Activated CD4-positive, alpha-beta T cell treated with anti-CD3 and anti-CD28 coated beads, Interleukin-2, amount 10 ng/mL, durations not matched to agents 7 days and 5 days (primary cell): ENCODE measurements at places on chromosomes 6 and 20. TPM values are rescaled to one million over a fixed set of nuclear protein-coding genes. Genes with fewer than 3 reads are reported as not detected.

Gene VGLL2
- total RNA-seq: not detected

- H3K27ac ChIP-seq: no peak overlapping the region
- DNase-seq: no peak
- no peaks in the 10 kb centered on the region for H3K4me1 ChIP-seq
- no peaks in the 10 kb centered on the region for H3K27me3 ChIP-seq
- no peaks in the 10 kb centered on the region for H3K36me3 ChIP-seq
Measured at GRCh38 chr6:120320481-120321162, 971.1 kb upstream of the MAN1A1 start.

DNA sequence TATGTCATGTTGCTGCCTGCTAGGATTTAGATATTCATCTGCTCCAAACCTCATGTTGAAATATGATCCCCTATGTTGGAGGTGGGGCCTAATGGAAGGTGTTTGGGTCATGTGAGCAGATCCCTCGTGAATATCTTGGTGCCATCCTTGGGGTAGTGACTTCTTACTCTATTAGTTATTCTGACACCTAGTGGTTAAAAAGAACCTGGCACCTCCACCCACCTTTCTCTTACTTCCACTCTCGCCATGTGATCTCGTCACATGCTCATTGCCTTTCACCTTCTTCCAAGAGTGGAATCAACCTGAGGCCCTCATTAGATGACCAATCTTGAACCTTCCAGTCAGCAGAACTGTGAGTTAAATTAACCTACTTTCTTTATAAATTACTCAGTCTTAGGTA lies 549.4 kb upstream of the SYNCRIP start:
- H3K4me1 ChIP-seq: no peaks in the 10 kb centered on the region
- H3K27ac ChIP-seq: no peak overlapping the region
- no peak for DNase-seq
- no peaks in the 10 kb centered on the region for H3K36me3 ChIP-seq

DNA sequence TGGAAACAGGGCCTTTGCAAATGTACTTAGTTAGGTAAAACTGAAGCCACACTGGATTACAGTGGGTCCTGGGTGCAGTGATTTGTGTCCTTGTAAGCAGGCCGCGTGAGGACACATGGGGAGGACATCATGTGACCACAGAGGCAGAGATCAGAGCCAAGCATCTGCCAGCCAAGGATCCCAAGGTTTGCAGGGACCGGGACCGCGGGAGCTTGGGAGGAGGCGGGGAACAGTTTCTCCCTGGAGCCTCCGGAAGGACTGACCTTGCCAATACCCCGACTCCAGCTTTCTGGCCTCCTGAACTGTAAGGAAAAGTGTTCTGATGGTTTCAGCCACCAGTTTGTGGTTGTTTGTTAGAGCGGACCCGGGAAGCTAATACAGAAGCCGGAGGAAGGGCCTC lies 500.9 kb downstream of the PREX1 start:
- H3K36me3 ChIP-seq: no peaks in the 10 kb centered on the region
- peaks cover 4% of the 10 kb centered on the region for H3K27me3 ChIP-seq
- no peak for DNase-seq
- no peaks in the 10 kb centered on the region for H3K4me1 ChIP-seq

Gene COL12A1
- total RNA-seq: not detected

Gene SLC17A1
- not detected for total RNA-seq

Gene GSTA3
- total RNA-seq: not detected

- H3K4me1 ChIP-seq: no peaks in the 10 kb centered on the region
- H3K27me3 ChIP-seq: no peaks in the 10 kb centered on the region
- no peak for DNase-seq
- no peak overlapping the region for H3K27ac ChIP-seq
Measured at GRCh38 chr6:168209420-168209819, 110.2 kb downstream of the DACT2 start.

GRCh38 chr6:22954749-22955385 lies 385.5 kb downstream of the HDGFL1 start:
- H3K4me1 ChIP-seq: peaks cover 29% of the 10 kb centered on the region
- no peaks in the 10 kb centered on the region for H3K27me3 ChIP-seq
- peaks cover 16% of the 10 kb centered on the region for H3K36me3 ChIP-seq
- H3K27ac ChIP-seq: peak overlapping the region; percentile 92
- peak overlapping the region; percentile 75 for H3K4me3 ChIP-seq
- DNase-seq: no peak

Gene CNR1
- total RNA-seq: not detected

DNA sequence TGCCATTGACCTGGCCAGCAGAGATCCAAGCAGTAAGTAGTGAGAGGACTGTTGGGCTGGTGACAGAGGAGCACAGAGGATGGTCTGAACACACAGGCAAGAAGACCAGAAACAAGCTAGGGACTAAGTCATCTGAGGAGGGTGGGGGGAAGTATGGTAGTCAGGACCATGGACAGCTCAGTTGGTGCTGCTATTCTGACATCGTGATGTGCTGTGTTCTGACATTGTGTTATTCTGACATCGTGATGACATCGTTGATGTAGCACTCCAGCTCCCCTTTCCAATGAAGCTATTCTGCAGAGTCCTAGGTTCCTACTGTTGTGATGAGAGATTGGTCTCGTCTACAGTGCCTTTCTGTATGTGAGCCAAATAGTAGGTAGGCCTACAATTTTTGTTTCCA lies 28.7 kb downstream of the CFAP206 start:
- DNase-seq: peak; percentile 74
- no peak overlapping the region for H3K4me3 ChIP-seq
- H3K27me3 ChIP-seq: peaks cover 3% of the 10 kb centered on the region
- no peaks in the 10 kb centered on the region for H3K4me1 ChIP-seq
- H3K27ac ChIP-seq: no peak overlapping the region

Gene B4GALT5
- total RNA-seq: 14.3 TPM

GRCh38 chr6:57029213-57029612 lies 17.3 kb upstream of the KIAA1586 start:
- H3K36me3 ChIP-seq: peaks cover 3% of the 10 kb centered on the region
- peaks cover 24% of the 10 kb centered on the region for H3K27me3 ChIP-seq
- no peak overlapping the region for H3K4me3 ChIP-seq
- H3K27ac ChIP-seq: no peak overlapping the region
- DNase-seq: no peak
- H3K4me1 ChIP-seq: no peaks in the 10 kb centered on the region

Gene SLC22A2
- total RNA-seq: not detected

DNA sequence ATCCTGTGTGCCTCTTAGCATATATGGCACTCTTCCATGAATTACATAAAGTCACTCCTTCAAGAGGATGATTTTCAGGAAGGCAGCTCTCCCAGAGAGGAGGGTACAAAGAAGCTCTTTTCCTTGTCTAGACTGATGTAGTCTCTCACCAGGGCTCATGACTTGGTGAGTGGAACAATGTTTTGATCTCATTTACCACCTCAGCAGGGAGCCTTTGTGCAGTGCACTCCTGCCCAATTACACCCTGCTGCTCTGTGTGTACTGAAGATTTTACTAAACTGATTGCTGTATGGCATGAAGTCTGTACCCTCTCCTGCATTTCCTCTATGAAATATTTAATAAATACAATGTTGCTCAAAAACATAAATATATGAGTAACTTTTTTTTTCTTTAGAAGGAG lies 598.3 kb upstream of the HS3ST5 start:
- DNase-seq: no peak
- H3K36me3 ChIP-seq: no peaks in the 10 kb centered on the region
- no peaks in the 10 kb centered on the region for H3K27me3 ChIP-seq
- no peak overlapping the region for H3K27ac ChIP-seq
- H3K4me3 ChIP-seq: no peak overlapping the region
- no peaks in the 10 kb centered on the region for H3K4me1 ChIP-seq

Gene TPBG
- 0.50 TPM for total RNA-seq

Gene PDE10A
- not detected for total RNA-seq

GRCh38 chr6:73768558-73768957 lies 72.6 kb downstream of the CD109 start:
- H3K27me3 ChIP-seq: no peaks in the 10 kb centered on the region
- DNase-seq: no peak
- no peak overlapping the region for H3K4me3 ChIP-seq
- H3K27ac ChIP-seq: no peak overlapping the region
- H3K36me3 ChIP-seq: peaks cover 33% of the 10 kb centered on the region
- peaks cover 3% of the 10 kb centered on the region for H3K4me1 ChIP-seq

- H3K27me3 ChIP-seq: peaks cover 6% of the 10 kb centered on the region
- H3K36me3 ChIP-seq: no peaks in the 10 kb centered on the region
- no peak overlapping the region for H3K27ac ChIP-seq
- no peaks in the 10 kb centered on the region for H3K4me1 ChIP-seq
- no peak for DNase-seq
Measured at GRCh38 chr6:115999235-115999634, 61.5 kb downstream of the FRK start.

Gene TRIM31
- not detected for total RNA-seq

- no peak for DNase-seq
- H3K27ac ChIP-seq: no peak overlapping the region
- H3K36me3 ChIP-seq: no peaks in the 10 kb centered on the region
- no peaks in the 10 kb centered on the region for H3K27me3 ChIP-seq
Measured at GRCh38 chr20:7470912-7471311, 469.3 kb downstream of the HAO1 start.

GRCh38 chr6:44942201-44942600 lies 385.9 kb upstream of the RUNX2 start:
- H3K27me3 ChIP-seq: no peaks in the 10 kb centered on the region
- no peak overlapping the region for H3K4me3 ChIP-seq
- no peak overlapping the region for H3K27ac ChIP-seq
- H3K4me1 ChIP-seq: peaks cover 26% of the 10 kb centered on the region

DNA sequence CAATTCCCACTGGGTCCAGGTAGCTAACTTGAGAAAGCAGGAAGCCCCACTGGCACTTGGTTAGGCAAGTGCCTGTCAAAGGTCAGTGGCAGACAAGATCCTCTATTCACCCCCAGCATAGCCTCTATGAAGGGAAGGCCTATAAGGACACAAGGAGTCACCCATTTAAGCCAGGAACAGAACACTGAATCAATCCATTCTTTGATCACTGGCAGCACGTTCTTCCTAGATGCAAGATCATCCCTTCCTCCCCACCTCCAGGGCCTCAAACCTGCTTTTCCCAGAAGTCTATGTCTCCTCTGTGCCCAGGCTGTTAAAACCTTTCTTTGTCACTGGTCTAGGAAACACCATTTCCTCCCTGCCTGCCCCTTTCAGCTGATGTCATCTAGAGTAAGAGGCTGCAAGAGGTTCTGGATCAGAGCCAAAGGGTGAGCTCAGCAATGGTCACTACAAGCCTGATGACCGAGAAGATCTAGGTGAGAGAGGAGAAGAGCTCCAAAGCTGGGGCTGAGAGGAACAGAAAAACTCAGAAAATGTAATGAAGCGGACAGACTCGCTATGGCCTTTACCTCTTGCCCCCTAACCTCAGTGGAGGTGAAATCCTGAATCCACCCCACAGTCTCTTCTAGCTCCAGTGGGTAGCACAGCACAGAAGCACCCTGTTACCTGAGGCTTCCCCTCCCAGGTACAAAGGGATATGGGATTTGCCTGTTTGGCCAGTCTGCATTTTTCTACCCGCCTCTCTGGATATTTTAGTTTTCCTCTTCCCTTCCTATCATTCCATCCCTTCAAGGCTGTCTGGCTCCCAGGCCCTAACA lies 1.8 kb downstream of the GTPBP2 start:
- H3K4me3 ChIP-seq: peak overlapping the region; percentile 99
- no peaks in the 10 kb centered on the region for H3K27me3 ChIP-seq
- H3K36me3 ChIP-seq: peaks cover 52% of the 10 kb centered on the region

Gene OLIG3
- not detected for total RNA-seq

Gene KIFC1
- total RNA-seq: 157 TPM

- DNase-seq: no peak
- peaks cover 90% of the 10 kb centered on the region for H3K4me1 ChIP-seq
Measured at GRCh38 chr20:32527447-32528055, 57.6 kb downstream of the NOL4L start.

DNA sequence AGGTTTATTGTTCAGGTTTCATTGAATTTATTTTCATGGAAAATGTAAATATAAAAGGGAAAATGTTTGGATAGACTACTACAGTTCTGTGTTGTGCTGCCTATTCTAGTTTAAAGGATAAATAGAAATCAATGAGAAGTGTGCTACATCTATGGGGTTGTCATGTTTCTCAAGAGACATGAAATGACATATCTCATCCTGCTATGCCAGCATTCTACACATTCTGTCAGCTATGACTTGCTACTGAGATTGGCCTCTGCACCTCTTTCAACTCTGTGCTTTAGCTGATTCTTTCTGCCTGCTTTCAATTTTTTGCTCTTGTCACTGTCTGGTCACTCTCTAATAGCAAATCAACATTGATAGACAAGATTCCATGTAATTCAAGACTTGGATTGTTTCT lies 33.8 kb upstream of the COL19A1 start:
- no peak overlapping the region for H3K27ac ChIP-seq
- no peak overlapping the region for H3K4me3 ChIP-seq
- H3K27me3 ChIP-seq: peaks cover 15% of the 10 kb centered on the region
- H3K36me3 ChIP-seq: no peaks in the 10 kb centered on the region
- no peaks in the 10 kb centered on the region for H3K4me1 ChIP-seq
- no peak for DNase-seq

GRCh38 chr6:35728683-35729678 lies 7.9 kb upstream of the ARMC12 start:
- H3K27ac ChIP-seq: peak overlapping the region; percentile 99
- H3K4me3 ChIP-seq: peak overlapping the region; percentile 66
- H3K27me3 ChIP-seq: no peaks in the 10 kb centered on the region
- peaks cover 89% of the 10 kb centered on the region for H3K4me1 ChIP-seq
- no peaks in the 10 kb centered on the region for H3K36me3 ChIP-seq

DNA sequence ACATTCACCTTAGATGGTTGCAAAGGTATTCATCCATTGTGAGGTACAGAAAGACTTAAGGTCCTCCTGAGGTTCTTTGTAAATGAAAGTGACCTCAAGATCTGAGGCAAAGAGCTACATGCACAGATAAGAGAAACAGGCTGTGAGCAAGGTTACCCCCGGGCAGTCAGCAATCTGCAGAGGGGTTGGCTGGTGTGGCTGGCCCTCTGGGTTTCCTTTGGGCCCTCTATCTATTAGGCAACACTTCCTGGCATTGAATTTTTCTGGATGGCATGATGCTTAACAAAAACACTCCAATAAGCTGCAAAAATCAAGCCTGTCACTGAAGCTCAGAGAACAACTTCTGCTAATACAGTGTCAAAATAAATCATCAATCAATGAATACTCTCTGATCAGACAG lies 48.9 kb upstream of the RALGAPA2 start:
- H3K36me3 ChIP-seq: no peaks in the 10 kb centered on the region
- H3K4me3 ChIP-seq: no peak overlapping the region
- DNase-seq: no peak

DNA sequence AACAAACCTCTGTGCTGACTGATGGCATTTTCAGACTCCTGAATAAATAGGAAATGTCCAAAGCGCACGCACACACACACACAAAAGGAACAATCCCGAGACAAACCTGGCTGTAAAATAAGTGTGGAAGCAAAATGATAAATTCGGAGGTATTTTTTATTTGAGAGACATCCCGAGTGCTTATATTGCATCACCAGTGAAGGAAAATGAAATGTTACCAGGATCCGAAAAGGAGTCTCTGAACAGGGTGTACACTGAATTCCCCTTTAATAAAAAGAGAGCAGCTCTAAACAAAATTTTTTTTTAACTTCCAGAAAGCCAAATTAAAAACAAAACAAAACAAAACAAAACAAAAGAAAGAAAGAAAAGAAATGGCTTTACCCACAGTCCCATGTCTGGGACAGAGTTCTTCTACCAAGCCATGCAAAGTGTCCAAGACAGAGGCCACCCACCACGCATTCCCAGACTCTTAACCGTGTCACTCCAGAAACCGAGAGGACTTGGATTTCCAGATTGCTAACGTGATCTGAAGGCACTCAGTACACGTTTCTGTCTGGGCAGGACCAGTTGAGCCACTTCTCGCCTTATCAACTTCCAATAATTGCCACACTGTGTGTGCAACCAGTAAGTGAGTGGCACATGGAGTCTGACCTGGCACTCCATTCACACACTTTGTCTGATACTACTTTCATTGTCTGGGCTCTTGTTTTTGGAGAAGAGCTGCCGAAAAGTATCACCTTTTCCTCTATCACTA lies 817 bp downstream of the ME1 start:
- H3K4me3 ChIP-seq: no peak overlapping the region
- no peak overlapping the region for H3K27ac ChIP-seq
- no peak for DNase-seq
- H3K27me3 ChIP-seq: peaks cover 27% of the 10 kb centered on the region
